ENCODE measurements at places on chromosomes 2 and 18.

DNA sequence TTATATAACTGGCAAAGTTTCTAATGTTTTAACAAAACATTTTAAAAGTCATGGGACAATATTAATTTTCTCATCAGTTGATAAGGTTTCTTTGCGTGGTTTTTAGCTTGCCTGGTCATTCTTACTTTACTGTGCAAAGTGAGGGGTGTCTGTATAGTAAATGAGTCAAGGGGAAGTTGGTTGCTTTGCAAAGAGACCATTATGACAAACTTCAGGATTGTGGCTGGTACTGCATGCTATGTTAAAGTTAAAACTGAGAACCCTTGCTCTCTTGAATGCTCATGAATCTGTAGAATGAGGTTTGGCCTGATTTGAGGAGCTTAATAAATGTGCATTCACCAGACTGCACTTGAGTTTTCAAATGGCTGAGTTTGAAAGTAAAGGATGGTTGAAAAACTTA lies 47.0 kb downstream of the COL4A4 start:
- DNase-seq, result no peak

DNA sequence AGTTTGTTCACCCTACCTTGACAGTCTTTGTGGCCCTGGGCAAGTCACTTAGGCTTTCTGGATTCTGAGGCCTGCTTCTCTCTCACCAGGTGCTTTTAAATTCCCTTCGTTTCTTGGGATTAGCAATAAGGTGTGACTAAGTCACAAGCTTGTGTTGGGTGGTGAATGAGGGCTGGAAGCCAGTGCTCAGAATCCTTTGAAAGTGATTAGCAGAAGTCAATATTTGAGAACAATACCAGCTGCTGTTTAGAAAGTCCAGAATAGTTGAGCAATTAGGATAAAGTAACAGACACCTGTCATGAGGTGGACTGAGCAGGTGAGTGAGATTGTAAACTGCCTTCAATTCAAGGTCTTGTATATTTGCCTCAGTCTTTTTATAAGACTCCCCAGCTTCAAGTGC lies 19.3 kb upstream of the MGAT5 start:
- DNase-seq, result no peak

- DNase-seq, result peak; percentile 75
Observed at GRCh38 chr2:17901246-17901645, 22.8 kb downstream of the KCNS3 start.

DNA sequence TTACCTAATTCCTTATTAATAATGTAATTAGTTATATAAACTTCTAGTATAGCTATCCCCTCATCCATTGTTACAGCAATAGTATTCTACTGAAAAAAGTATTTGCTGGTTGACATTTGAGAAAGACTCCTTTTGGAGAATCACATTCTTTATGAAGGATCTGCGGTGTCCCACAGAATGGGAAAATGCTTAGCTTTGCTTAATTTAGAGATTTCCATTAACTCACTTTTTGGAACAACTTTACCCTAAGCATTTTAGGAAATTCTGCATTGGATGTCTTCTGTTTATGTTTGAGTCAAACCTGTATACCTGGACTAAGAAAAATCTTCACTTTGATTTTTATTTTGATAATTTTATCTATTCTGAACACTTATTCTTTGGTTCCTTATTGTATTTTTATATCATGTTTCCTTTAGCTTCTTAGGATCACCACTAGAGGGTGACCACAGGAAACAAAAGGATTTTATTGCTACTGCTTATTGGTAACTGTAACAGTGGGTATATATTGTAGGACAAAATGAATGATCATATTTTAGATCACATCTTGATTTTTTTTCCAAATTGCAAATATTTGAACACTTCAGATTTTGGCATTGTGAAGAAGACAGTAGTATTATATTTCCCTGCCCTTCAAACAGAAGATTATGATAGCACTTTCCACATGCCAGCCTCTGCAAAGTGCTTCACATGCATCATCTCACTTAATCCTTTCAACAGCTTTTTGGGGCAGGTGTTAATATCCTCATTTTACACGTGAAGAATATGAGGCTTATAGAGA lies 79.6 kb downstream of the MIB1 start:
- peak; percentile 42 for DNase-seq

DNA sequence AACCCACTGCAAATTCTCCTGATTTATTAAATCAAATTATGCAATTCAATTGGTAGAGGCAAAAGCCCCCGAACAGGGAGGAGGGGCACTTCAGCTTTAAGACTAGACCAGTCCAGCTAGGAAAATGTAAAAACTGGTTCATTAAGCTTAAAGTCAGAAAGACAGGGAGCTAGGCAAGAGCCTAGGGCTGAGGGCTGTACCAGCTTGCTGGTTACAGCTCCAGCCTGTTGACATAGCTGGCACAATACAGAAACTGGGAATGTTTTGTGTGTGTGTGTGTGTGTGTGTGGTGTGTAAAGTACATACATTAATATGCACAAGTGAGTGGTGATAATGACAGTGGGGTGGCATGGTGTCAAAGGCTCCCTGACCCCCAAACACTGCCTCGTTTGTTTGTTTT lies 307.0 kb upstream of the CELF4 start:
- no peak for DNase-seq

DNA sequence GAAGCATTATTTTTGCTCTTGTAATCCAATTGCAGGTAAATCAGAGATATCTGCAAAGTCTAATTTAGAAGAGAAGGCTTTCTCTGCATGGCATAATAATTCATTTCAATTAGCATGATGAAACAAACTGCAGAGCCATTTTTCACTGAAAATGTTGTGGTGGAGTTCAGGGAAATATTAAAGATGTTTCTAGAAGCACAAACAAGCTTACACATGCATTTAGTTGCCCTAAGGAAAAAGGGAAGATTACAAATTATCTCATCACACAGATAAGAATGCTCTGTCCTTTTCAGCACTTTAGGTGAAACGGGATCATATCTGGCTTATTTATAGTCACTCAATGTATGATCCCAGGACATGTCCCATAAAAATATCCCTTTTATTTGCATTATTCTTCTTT lies 252.1 kb upstream of the TANK start:
- DNase-seq, result no peak

DNA sequence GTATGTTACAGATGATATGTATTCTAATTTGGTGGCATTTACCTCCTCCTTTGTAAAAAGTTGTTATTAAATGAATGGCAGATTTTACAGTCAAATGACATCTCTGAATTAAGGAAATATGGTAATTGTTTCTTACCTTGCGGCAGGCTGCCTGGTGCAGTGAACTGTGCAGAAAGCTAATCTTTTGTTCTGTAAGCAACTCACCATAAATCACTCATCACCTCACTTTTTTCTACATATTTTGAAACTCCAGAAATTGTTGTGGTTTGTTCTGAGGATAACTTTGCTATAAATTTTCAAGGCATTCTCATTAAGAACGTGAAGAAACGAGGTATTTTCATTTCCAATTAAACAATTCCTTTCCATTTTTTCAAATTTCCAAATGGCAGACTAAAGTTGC lies 52.7 kb downstream of the ST6GAL2 start:
- DNase-seq, result no peak

DNA sequence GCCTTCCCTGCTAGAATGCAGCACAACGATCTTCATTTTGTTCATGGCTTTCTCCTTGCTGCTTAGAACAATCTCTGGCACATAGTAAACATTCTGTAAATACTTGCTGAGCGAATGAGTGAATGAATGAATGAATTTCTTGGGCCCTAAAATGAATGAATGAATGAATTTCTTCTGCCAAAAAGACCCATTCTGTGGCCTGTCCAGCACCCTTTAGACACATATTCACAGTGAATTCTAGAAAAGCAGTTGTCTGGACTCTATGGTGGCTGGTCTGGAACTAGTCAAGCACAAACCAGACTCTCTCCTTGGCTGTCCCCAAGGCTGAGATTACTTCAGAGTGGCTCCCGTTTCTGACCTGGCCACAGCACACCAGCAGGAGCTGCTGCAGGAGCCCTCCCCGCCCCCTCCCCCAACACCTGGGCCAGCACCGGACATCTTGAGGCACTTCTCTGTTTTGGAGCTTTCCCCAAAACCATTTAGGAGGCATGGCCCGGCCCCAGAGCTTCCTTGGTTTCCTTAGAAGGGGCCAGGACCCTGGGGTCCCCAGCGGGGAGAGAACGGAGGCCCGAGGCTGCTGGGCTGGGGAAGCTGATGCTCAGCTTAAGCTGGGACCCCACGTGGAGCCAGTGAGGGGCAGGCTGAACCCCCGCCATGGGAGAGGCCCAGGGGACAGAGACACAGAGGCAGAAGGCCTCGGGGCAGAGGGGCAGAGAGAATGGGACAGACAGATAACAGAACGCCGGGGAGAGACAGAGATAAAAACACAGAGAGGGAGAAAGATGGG lies 159.0 kb downstream of the ZFP36L2 start:
- DNase-seq, result no peak

DNA sequence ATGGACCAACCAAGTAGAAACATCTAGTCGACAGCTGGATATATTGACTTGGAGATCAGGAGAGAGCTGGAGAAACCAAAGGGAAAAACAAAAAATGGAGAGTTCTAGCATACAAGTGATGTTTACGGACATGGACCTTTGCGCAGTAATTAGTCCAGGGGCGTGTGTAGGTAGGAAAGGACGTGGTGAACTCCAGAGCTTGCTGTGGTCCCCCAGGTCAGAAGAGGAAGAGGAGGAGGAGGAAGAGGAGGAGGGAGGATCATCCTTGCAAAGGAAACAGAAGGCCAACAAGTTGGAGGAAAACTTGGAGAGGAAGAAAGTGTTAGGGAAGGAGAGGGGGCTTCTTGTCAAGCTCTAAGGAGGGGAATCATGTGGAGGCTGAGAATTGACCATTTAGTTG lies 17.5 kb downstream of the TRAF3IP1 start:
- no peak for DNase-seq

GRCh38 chr2:144325086-144325485 lies 194.8 kb downstream of the ZEB2 start:
- DNase-seq, result no peak

DNA sequence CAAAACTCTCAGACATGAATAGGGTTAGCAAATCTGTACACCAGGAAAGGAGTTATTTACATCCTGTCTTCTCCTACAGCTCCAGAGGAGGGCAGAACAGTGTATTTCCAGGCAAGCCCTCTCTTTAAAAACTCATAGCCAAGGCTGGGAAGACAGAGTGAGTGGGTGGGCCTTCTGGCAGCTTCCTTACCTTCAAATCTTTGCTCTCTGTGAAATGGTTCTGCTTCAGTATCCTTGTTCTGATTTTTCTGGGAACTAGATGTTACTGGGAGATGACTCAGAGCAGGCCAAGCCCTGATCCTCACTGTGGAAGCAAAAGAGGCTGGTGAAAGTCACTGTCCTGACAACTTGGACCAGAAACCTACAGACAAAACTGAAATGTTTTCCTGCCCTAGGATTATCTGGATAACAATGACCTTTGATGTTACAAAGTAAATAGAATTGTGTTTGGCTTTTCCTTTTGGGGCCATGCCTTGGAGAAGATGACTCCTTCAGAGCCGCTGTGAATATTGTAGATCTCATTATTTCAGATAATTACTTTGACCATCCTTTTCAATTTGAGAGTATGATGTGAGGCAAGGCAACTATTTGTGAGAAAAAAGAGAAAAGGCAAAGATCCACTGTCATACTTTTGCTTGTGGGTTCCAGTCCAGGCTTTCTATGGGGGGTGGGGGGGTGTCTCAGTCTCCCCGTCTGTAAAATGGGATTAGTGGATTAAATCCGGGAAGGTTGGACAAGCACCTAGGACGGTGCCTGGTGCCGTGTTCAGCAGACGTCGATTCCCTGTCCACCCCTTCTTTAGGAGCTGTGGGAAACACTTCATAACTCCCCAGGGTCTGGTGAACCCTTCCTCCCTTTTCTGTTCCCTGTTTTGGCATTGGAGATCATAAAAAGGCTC lies 644 bp upstream of the QPCT start:
- DNase-seq, result peak; percentile 31

- no peak for DNase-seq
Observed at GRCh38 chr2:188893972-188894371, 80.2 kb upstream of the COL3A1 start.

GRCh38 chr2:207039225-207039624 lies 99.9 kb downstream of the CPO start:
- no peak for DNase-seq

- DNase-seq, result no peak
Observed at GRCh38 chr2:25340181-25340921, 1.4 kb downstream of the DNMT3A start.

DNA sequence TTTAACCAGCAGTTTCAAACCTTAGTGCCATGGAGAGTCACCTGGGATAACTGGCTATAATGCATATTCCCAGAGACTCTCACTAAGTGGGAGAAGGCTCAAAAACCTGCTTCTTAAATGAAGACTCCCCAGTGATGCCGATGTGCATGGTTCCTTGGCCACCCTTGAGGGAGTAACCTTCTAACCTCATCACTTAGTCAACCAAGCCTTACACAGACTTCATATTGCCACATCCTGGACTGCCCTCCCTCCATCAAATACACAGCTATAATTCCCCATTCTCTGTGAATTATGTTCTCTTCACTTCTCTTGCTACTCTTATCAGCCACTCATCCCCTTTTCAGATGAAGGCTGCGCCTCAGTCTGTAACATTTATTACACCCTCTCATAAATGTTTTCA lies 462.9 kb upstream of the RGPD4 start:
- no peak for DNase-seq

GRCh38 chr2:161102770-161103450 lies 57.3 kb upstream of the TANK start:
- peak; percentile 36 for DNase-seq

DNA sequence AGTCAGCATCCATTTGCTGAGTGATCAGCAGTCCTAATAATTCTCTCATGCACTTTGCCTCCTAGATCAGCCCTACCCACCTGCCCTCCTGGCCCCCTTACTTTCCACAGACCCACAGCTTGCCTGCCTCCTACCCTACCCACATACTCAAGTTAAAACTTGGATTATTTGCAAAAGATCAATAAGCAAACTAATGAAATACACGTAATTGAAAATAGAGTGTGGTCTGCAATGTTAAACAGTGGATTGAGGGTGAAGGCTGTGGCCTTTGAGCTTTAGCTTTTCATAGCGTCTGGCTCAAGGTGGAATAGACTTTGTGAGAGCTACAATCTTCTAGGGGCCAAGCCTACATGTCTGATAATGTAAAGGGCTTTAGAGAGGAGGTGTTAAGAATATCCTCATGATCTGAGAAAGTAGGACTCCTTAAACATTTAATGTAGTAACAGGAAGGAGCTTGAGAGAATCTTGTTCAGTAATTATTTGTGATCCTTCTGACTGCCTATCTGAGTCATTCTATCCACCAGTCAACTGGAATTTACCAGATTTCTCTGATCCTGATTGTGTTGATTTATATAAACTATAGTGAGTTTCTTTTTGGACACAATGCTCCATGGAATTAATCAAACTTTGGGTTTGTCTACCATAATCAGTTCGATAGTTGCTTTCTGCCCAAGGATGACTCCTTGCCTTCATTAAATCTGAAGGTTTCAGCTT lies 310.0 kb downstream of the HRH4 start:
- no peak for DNase-seq

DNA sequence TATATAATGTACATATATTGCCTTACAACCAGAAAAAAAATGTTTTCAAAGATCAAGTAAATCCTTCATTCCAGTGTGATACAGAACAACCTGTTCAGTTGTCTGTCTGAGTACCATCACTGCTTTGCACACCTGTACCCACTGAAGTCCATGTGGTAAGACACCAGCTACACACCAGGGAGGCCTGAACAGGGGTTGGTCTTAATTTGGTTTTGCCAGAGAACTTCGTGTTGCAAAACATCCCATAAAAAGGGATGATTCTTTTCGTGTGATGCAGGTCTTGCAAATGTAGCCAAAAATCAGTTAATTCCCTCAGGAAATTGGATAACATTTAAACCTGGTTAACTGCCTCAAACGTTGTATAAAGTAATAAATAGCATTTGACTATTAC lies 73.7 kb upstream of the SLC1A4 start:
- no peak for DNase-seq

GRCh38 chr2:213818436-213818835 lies 534.2 kb downstream of the SPAG16 start:
- DNase-seq, result no peak

- DNase-seq, result no peak
Observed at GRCh38 chr2:144225076-144225475, 294.8 kb downstream of the ZEB2 start.
